ENCODE measurements at places on chromosomes 7 and 10.

DNA sequence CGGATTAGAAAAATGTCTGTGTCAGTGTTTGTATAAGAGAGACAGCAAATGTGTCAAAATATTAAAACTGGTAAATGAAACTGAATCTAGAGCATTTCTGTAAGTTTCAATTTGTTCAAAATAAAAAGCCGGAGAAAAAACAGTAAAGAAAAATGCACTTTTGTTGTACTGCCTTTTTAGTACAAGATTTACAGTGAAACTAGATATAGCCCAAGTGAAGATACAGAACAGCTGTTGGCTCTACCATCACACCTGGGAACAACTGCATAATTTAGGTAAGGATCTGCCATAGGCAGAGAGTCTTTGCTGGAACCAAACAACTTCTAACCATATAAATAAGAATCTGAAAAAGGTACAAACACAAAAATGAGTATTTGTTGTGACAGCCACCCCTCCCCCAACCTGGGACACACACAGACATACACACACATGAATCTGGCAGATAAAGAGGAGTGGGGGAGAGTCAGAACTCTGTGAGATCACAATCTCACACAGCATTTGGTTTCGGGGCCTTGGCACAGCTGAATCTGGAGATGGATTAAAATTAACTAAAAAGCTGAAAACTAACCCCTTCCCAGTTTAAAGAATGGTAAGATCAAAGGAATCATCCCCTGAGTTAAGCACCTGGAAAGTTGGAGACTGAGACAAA lies 54.8 kb downstream of the DPY19L1 start:
- no peak for DNase-seq

- DNase-seq: no peak
Observed at GRCh38 chr10:118692872-118693271, 61.9 kb downstream of the CACUL1 start.

DNA sequence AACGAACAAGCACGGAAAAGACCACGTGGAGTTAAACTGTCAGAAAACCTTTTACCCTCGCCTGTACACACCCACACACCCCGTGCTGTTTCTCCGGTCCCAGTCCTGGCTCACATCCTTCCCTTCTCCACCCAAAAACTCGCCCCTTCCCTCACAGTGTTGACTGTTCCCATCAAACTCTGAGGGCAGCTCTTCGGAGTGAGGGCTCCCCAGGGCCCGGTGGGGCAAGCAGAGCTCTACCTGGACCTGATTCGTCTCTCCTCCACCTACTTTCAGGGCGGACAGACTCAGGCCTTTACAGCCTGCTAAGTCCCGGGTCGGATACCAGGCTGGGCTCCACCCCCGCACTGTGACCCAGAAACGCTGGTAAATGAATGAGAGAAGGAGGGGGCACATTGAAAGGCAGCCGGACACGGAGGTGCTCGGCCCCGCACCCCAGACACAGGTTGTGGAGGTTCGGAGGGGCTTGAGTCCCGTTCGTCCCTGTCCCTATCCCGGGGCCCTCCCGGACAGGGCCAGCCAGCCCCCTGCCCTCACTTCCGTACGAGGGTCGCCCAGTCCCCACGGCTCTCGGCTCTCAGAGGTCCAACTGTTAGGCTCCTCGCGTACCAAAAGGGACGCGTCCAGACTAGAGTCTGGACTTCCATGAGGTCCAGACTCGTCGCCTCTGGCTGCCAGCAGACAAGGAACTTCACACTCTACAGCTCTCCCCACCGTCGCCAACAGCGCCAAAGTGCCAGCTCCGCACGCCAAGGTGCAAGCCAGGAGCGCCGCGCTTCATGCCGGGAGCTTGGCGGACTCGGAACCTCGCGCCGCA lies 31.7 kb upstream of the ASL start:
- peak; percentile 27 for DNase-seq

- DNase-seq: no peak
Observed at GRCh38 chr7:151694828-151695580, 175.3 kb upstream of the RHEB start.
